ENCODE measurements at places on chromosomes 5 and 9.

- peak; percentile 35 for DNase-seq
Measured at GRCh38 chr5:58490402-58491050, 709 bp upstream of the GAPT start.

GRCh38 chr9:86925686-86926085 is 21.6 kb downstream of the GAS1 start:
- no peak for DNase-seq

GRCh38 chr5:96790961-96791504 is 16.7 kb downstream of the ERAP1 start:
- DNase-seq = peak; percentile 86

GRCh38 chr9:91258451-91258850 is 103.3 kb downstream of the AUH start:
- DNase-seq = peak; percentile 88

DNA sequence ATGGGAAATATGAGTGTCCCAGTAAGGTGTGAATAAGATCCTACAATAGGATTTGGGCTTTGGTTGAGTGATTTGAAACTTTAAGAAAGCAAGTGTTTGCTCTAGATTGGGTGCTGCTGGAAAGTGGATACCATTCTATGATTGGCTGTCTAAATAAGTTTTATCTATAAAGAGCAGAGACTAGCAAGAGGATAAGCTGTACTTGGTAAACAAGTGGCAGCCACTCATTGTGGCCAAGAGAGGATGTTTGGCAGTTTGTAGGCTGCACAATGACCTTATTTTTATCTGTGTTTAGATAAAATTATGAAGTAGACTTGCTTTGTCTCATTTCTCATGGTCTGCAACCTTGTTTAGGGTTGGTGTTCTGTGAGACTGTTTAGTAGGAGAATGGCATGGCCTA is 341.6 kb upstream of the PIK3R1 start:
- DNase-seq = no peak

DNA sequence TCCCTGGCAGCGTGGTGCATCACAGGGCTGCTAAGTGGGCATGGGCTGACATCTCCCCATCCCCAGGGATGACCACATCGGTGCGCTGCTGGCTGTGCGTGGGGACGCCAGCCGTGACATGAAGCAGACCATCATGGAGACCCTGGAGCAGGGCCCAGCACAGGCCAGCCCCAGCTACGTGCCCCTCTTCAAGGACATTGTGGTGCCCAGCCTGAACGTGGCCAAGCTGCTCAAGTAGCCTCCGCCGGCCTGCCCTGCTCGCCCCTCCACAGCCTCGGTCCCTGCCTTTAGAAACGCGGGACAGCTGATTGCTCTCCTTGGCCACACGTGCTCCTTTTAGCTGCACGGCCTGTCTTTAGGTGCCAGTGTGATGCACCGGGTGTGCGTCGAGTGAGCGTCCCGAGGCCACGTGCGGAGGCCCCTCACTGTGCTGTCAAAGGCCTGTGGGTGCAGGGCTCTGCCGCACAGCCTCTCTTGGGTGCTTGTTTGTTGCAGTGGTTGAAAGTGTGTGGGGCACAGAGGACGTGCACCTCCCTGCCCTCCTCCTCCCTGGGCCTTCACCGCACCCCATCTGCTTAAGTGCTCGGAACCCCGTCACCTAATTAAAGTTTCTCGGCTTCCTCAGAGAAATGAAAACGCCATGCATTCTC is 23.8 kb downstream of the EXOC3 start:
- no peak for DNase-seq

- no peak for DNase-seq
Measured at GRCh38 chr5:81151546-81151945, 81.6 kb upstream of the CKMT2 start.

- DNase-seq = no peak
Measured at GRCh38 chr9:29282121-29282520, 1708.8 kb upstream of the C9orf72 start.

GRCh38 chr9:133506653-133507038 is 18.1 kb downstream of the MYMK start:
- no peak for DNase-seq

DNA sequence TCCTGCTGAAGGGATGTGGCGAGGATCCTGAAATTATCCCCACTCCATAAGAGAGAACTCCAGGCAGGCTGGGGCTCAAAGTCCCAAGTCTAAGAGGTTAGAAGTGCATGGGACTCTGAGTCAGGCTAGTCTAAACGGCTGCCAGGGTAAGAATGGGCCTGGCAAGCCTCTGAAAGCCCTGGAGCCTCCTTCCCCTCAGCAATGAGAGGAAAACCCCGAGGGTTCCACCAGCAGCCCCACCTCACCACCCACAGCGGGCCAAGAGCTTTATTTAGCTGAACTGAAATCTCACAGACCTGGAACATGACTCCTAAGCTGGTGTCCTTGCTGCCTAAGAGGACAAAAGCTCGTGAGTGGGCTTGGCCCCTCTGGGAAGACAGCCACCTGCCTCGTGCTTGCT is 135.5 kb downstream of the SEC61B start:
- peak; percentile 84 for DNase-seq

DNA sequence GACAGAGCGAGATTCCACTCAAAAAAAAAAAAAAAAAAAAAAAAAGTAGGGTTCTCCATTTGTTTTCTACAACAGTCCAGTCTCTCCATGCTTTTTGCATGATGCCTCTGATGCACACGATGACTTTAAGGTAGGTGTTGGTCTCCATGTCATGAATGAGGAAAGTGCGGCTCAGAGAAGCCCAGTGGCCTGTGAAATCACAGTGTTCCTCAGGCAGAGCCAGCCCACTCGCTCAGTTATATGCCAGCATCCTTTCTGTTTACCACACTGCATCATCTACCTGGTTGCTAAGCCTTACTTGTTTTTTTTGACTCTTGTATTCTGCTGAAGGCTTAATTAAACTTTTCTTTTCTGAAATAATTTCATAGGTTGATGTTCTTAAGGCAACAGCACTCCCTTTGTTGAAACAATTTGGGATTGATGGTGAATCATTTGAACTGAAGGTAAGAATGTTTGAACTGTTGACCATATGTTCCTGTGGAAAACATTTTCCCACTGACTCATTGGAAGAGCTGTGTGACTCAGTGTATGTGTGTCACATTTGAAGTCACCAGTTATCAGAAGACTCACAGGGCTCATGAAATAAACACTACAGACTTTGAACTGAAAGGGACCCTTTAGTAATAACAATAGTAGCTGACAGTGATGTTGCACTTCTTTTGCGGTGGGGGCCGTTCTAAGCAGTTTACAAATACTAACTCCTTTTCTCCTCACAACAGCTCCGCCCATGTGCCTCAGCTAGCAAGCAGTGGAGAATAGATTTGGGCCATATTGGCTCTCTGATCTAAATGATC is 40.2 kb downstream of the RCL1 start:
- peak; percentile 7 for DNase-seq

DNA sequence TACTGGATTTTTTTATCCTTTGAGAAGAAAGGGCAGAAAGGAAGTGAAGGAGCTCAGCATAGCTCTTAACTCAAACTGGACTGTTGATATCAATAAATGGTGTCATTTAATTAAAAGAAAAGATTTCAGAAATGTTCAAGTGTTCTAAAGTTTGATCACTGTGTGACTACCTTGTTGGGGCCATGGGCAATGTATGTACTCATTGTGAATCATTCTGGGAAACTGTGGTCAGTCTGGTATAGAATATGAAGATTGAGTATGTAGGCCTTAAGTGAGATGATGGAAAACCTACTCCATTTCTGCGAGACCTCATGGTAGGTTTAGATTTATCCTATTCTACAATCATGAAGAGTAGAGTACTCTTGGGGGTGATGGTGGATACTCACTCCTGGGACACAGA is 164.5 kb upstream of the RGS7BP start:
- no peak for DNase-seq

- no peak for DNase-seq
Measured at GRCh38 chr9:98627296-98627695, 81.4 kb downstream of the GABBR2 start.

GRCh38 chr9:127360829-127361228 is 36.1 kb upstream of the SLC2A8 start:
- DNase-seq = peak; percentile 23

DNA sequence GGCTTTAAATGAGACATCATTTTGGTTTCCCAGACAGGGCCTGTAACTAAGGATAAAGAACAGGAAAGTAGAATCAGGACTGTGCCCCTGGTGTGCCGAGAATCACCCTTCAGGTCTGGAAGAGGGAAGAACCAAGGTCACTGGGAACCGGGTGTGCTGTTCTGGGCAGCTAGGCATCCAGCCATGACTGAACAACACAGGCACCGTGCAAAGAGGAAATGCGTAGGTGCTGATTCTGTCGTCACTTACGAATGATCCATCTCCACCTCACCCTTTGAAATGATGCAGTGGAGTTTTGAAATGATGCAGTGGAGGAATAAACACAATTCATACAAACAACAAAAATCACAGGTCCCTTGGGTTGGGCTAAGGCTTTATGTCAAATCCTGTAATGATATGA is 64.4 kb downstream of the MAP1B start:
- no peak for DNase-seq

DNA sequence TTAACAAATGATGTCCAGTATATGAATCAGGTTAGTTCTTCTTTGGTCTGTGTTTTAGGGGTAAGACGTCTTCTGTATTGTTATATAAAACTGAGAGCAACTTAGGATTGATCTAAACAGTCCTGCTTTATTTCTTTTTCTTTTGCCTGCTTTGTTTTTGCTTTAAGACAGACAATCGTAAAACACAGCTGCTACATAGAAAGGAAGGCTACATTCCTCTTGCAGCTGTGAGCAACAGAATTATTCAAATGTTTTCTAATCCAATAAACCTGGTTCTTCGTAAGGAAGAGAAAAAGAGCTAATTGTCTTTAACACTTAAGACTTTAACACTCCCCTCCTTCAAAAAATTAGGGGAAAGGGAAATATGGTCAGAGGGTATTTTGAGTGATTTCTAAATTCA is 14.6 kb downstream of the FGF1 start:
- no peak for DNase-seq

DNA sequence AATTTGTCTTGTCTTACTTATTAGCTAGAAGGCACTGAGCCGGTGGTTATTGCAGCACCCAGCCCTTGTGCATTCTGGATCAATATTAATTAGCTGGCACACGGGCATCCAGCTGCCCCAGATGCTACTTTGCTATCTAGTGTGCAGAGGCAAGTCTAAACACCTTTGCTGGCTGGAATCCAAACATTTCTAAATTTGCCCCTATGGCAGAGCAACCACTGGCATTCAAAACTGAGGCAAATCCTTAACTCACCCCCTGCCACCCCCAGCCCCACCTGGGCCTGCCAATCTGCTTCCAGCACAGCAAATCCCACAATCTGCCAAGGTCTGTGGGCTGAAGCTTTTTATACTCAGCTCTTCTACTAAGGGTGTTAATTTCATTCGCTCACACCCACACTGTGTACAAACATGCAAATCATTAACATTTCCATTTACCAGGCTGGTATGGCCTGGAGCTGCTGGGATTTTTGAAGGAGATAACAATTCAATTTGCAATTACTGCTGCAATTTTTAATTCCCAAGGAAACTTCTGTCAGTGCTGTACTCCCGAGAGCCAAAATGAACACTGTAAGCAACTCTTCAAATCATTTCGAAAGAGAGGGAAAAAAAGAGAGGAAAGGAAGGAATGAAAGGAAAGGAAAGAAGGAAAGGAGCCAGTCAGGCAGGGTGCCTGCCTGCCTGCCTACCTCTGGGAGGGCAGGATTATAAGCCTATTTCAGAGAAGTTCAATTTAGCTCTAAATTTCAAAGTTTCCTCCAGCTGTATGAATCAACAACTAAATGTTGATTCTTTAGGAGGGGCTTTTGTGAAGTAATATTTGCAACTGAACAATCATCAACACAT is 35.5 kb downstream of the RAPGEF1 start:
- DNase-seq = no peak

Data from suppressor macrophage (primary cell).